Skin of body (tissue), 3 donors: ENCODE measurements at places on chromosomes 4 and X. TPM values are rescaled to one million over a fixed set of nuclear protein-coding genes. Genes with fewer than 3 reads are reported as not detected.

Gene C4orf50
- total RNA-seq, result 0.10 TPM

Gene CTAG1B
- total RNA-seq, result not detected

Gene PPP1R2C
- total RNA-seq, result not detected

Gene CDKL2
- total RNA-seq, result 0.49 TPM

Gene TRAM1L1
- 3.2 TPM for total RNA-seq

Gene NSDHL
- total RNA-seq, result 11.3 TPM

Gene MAP9
- 7.1 TPM for total RNA-seq

Gene HERC6
- total RNA-seq, result 4.9 TPM

- no peak for DNase-seq
Measured at GRCh38 chr4:41514766-41515481, 23.0 kb upstream of the LIMCH1 start.

DNA sequence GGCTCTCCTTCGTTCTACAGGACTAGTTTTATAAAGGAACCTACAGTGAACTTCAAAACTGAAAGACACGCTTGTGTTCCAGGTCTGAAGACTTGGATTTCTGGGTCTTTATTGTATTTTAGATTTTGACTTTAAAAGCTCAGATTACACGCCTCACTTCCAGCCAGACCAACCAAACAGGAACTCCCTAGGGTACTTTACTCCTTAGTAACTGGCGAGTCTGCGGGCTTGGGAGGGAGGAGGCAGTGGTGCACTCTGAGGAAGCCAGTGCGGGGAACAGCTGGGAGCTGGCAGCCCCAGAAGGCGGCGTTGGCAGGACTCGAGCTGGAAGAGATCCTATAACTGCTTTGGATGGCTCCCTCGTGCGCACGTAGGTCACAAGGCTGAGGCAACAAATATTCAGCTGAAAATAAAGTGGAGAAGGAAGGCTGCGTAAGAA, 391 bp upstream of the PHKA1 start:
- peak; percentile 4 for DNase-seq

DNA sequence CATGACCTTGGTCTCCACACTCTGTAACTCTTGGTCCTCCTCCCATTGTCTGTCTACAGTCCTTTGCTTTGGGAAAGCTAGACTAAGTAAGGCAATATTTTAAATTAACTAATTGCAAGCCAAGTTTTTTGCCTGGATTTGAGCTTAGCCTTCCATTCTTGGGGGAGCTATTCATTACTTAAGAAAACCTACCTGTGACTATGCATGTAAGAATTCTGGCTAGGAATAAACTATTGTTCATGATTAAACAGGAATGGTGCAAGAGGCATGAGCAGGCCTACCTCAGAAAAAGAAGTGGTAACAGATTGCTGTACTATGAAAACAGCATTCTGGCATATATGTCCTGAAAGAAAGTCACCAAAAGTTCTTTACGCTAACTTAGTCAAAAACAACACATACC, 309.4 kb downstream of the MAPK10 start:
- no peak for DNase-seq

GRCh38 chrX:39907964-39908661, 189.6 kb downstream of the BCOR start:
- DNase-seq, result no peak

DNA sequence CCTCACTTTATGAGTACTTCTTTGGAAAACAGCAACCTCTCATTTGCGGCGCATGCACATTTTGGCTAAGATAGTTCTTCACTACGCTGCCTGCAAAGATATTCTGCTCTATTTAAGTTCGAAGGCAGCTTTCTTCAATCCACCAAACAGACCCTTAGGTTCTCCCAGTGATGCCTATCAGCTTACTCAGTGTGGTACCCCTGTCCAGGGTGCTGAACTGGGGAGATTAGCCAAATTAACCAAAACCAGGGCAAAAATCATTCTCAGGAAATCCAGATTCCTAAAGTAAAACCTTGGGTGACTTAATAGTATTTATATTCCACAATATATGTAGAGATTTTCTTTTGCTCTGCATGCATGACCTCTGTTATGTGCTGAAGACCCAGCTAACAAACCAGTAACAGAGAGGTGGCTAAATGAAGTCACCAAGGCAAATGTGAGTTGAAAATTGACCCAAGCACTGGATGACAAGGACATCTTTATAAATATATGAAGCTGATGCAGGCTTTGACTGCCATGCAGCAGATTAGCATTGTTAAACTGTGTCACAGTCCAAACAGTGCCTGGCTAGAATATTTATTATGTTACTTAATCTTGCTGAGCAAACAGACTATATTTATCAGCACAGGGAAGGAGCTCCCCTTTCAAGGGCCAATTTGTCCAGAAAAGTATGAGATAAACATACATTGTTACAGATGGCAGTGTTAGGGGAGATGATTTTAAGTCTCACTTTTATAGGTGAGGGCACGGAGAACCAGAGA, 418.2 kb downstream of the STIM2 start:
- DNase-seq, result peak; percentile 1

DNA sequence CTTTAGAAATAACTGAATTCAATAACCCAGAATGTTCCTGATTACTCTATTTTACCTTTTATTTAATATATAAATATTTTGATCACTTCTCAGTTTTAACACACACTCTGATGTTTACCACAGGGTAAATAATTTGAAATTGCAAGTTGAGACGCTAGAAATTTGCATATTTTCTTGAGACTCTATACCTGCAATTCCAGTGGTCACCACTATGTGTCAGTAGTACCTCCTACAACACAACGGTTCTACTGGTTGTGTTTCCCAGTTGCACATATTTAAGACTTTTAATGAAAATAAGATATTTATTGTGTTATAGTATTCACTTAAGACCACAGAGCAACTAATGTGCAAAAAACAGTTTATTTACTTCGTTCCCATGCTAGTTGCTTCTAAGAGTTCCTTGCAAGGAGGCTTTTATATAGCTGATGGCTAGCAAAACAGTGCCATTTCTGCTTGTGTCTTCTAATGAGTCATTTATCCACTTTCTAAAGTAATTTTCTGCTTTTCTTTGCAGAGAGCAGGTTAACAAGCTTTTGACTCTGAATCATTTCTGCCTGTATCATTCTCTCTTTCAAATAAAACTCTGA, 98.9 kb upstream of the PDLIM3 start:
- no peak for DNase-seq

DNA sequence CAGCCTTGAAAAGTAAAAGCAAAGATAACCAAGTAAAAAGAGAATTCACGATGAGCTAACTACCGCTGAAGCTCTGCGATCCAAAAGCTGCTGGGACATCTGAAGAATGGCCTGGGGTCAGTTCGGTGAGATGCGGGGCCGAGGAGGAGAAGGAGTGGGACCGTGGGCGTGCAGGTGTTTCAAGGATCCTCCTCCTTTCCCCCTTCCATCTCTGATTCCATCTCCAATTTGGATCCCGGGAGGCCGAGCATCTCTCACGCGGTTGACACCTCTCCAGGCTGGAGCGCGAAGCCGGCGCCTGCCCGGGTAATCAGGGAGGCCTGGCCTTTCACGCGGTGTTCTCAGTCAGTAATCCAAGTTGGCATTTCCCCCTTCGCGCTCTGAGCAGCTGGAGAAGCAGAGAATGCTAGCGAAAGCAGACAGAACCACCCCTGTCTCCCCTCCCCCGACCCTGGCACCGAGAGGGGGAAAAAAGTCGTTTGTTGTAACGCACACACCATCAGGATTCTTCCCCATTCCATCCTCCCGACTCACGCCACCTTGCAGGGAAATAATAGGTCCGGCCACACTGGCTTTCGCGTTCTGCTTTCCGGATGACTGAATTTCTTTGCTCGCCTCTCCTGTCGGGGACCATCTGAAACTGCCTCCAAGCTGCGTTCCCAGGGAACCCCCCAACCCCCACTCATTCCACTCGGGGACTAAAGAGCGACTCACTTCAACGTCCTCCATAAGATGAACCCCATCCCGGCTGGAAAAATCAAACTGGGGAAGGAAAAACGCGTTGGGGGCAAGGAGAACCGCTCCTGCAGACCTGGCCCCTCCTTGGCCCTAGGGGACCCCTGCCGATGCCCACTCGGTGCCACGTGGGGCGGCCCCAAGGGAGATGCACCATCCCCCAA, 6.5 kb downstream of the NEUROG2 start:
- DNase-seq, result no peak

DNA sequence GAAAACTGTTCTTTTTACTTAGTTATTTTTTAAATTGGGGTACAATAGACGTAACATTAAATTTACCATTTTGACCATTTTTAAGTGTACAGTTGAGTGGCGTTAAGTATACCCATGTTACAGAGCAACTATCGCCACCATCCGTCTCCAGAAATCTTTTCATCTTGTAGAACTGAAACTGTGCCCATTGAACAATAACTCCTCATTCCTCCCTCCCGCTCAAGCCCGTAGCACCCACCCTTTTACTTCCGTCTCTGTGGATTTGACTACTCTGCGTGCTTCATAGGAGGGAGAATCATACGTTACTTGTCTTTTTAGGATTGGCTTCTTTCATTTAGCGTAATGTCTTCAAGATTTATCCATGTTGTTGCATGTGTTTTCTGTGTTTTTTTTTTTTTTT, 55.3 kb downstream of the TMEM131L start:
- no peak for DNase-seq

DNA sequence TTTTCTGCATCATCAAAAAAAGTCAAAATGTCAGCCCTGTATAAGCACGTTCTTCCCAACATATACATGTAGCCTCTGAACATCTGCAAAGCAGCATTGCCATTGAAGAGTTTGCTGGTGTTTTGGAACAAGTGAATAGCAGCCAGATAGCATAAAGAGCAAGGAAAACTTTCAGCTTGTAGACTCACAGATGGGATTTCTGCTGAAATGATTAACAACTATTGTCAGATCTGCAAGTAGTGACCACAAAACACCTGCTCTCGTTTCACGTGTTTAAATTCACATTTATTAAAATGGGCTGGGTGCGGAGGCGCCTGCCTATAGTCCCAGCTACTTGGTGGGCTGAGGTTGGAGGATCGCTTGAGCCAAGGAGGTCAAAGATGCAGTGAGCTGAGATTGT, 123.7 kb downstream of the SPRY1 start:
- DNase-seq, result peak; percentile 87

DNA sequence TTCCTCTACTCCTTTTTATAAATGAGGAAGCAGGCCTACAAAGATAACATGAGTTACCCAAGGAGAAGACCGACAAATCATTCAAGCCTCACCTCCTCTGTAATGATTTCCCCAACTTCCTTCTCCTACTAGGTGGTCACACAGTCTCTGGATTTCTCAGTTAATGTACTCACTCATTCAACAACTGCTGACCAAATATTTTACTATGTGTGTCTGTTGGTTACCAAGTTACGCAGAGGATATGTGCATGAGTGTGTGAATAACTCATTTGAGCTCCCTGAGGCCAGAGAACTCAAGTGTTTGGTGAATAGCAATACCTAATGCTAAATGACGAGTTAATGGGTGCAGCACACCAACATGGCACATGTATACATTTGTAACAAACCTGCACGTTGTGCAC, 10.4 kb downstream of the CASK start:
- DNase-seq, result no peak

- DNase-seq, result peak; percentile 35
Measured at GRCh38 chrX:40169193-40170101, 71.7 kb upstream of the BCOR start.

- DNase-seq, result no peak
Measured at GRCh38 chr4:118683513-118683912, 1.7 kb upstream of the METTL14 start.

- no peak for DNase-seq
Measured at GRCh38 chr4:114598191-114599121, at the start of gene UGT8. Gene UGT8, plus strand, starts transcription at chr4:114598807. Its CDS starts 24,074 bp downstream, at chr4:114622881.

GRCh38 chr4:38964942-38965775, 67.0 kb downstream of the TMEM156 start:
- DNase-seq, result no peak

- DNase-seq, result no peak
Measured at GRCh38 chrX:122850326-122850725, 333.8 kb upstream of the GRIA3 start.

GRCh38 chr4:124067046-124067445, 645.5 kb downstream of the ANKRD50 start:
- no peak for DNase-seq

DNA sequence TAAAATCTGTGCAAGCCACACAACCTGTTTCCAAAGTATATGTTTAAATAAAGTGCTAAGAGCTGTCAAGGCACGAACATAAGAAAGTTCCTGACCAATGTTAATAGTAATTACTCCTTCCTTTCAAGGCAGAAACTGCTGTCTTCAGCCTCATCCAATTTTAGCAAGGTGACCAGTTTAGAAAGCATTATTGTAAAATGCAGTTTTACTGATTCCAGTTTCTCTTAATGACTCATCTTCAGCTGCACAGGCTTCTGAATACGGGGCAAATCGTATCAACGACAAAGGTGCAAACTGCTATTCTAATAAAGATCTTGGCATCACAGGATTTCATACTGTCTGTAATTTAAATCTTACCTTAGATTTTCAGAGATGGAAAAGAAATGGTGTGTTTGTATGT, 87.5 kb downstream of the PPP3CA start:
- no peak for DNase-seq
